Stimulated activated CD8-positive, alpha-beta memory T cell treated with anti-CD3 and anti-CD28 coated beads, Interleukin-7, amount 100 ng/mL, for 24 hours (primary cell): ENCODE measurements at places on chromosomes 7 and 10.

- no peak for DNase-seq
Measured at GRCh38 chr7:77238703-77239136, 39.1 kb upstream of the FGL2 start.

- no peak for DNase-seq
Measured at GRCh38 chr10:23516530-23516929, 77.7 kb downstream of the OTUD1 start.

GRCh38 chr7:108001764-108002725 lies 916 bp downstream of the LAMB1 start:
- DNase-seq: no peak

DNA sequence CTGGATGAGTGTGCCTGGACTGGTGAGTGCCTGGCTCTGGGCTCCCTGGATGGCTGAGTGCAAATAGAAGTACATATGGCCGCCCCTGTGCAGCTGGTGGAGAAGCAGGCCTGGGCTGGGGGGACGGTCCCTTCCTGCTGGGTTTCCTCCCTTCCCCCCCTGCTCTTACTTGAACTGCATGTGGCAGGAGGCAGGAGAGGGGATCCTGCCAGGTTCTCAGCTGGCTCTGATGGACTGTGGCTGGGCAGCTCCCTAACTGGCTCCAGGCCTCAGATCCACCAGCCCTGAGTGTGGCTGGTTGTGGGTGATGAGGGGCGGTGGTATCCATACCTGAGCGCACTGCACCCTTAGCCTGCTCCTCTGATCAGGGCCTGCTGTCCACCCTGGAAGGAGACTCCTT lies 26.9 kb downstream of the ADCY1 start:
- DNase-seq: no peak

GRCh38 chr10:12377658-12378290 lies 28.4 kb downstream of the CAMK1D start:
- DNase-seq: no peak
